Endothelial cell of coronary artery (primary cell): ENCODE measurements at places on chromosomes 2 and 18. TPM values are rescaled to one million over a fixed set of nuclear protein-coding genes. Genes with fewer than 3 reads are reported as not detected.

Gene CKAP2L
- total RNA-seq: 3.0 and 6.8 TPM in 2 replicates

Gene SLC8A1
- total RNA-seq: 4.6 and 6.4 TPM in 2 replicates

Gene QPCT
- 16.7 and 17.5 TPM in 2 replicates for total RNA-seq

Gene TACR1
- total RNA-seq: not detected in 2 replicates

Gene DSC2
- under 0.01 TPM in 1 of 2 replicates, not detected in the other for total RNA-seq

Gene TFPI
- 240 and 294 TPM in 2 replicates for total RNA-seq

Gene TPO
- total RNA-seq: not detected in 2 replicates

Gene VWC2L
- not detected in 2 replicates for total RNA-seq

Gene GPR75
- 0.99 and 1.3 TPM in 2 replicates for total RNA-seq

Gene NT5C1B
- not detected in 2 replicates for total RNA-seq

Gene SLC30A3
- total RNA-seq: not detected in 2 replicates

Gene ZNF396
- total RNA-seq: 0.36 and 0.56 TPM in 2 replicates

Gene HOXD10
- total RNA-seq: not detected in 2 replicates

Gene ATP6V1C2
- total RNA-seq: not detected in 2 replicates

Gene IL36A
- 0.09 TPM in 1 of 2 replicates, not detected in the other for total RNA-seq

Gene PROKR1
- not detected in 2 replicates for total RNA-seq

Gene RNASEH1
- 29.9 and 36.5 TPM in 2 replicates for total RNA-seq
